ENCODE measurements at places on chromosomes 1 and 21.

DNA sequence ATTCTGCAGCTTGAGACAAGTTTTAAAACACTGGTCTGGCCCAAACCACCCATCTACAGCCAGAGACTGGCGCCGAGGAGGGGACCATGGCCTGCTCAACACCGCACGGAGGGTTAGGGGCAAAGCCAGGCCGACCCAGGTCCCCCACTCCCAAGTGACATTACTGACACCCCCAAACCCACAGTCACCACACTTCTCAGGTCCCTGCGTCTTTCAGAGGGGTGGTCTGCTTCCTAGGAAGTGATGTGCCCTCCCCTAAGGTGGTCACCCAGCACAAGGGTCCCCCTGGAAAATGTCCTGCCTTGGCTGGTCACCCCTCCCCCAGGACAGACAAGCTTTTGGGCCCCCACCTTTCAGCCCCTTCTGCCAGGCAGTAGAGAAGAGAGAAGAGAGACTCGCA lies 20.8 kb upstream of the EPHA2 start:
- no peak for DNase-seq

DNA sequence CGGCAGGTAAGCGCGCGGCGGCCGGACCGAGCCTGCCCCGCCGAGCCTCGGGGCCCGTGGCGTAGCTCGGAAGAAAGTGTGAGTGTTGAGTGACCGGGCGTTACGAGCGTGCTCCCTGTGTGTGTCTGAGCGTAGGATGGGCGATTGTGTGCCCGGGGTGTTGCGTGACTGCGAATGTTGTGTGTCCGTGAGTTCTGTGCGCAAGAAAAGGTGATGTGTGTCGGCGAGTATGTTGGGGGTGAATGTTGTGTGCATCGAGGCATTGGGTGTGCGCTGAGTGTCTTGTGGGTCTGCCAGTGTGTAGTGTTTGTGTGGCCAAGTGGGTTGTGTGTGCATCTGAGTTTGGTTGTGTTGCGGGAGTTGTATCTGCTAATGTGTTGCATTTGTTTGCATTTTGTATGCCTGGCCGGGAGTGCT lies 398 bp downstream of the PTPRU start:
- no peak for DNase-seq

DNA sequence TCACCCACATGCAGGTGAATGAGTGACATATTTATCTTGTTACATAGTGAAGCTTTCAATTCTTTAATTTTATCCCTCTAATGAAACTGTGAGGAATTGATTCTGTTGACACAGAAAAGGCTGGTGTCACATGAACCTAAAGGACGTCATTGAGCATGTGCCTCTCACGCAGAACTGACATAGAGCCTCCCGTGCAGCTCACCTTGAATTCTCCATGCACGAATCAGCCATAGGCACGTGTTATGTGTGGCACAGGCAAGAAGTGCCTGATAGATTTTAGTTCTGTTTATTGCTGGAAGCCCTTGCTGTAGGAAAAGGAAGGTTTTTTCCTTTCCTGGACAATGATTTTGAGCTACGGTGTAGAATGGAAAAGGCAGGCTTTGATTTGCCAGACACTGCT lies 11.3 kb downstream of the ADARB1 start:
- DNase-seq, result no peak

GRCh38 chr1:233981042-233981675 lies 76.7 kb downstream of the SLC35F3 start:
- DNase-seq, result no peak

DNA sequence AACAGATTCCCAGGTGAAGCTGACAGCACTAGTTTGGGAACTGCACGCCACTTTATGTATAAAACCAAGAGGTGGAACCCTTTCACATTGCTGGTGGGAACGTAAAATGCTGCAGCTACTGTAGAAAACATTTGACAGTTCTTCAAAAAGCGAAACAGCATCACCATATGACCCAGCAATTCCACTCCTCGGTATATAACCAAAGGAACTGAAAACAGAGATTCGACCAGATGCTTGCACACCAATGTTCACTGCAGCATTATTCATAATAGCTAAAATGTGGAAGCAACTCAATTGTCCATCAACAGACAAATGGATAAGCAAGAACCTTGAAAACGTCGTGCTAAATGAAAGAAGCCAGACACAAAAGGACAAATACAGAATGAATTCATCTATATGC lies 17.5 kb downstream of the RSPH1 start:
- DNase-seq, result no peak

- peak; percentile 50 for DNase-seq
Observed at GRCh38 chr1:227317523-227318015, 723 bp downstream of the CDC42BPA start.

DNA sequence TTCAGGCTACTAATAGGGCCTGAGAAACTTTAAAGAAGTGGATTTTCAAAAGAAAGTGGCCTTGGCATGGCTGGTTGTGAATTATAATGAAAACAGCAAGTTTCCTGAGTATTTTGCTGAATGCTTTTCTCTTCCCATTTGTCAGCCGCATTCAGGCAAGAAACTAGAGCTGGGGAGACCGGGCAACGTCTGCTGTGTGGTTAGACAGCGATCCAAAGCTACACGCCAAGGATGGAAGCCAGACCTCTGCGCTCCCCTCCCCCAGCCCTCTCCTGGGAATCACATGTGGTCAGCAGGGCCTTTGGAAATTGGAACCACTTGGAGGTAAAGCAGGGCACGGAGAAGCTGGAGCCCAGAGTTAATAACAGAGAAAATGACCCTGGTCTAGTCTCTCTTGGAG lies 114.1 kb upstream of the CD34 start:
- DNase-seq, result no peak

DNA sequence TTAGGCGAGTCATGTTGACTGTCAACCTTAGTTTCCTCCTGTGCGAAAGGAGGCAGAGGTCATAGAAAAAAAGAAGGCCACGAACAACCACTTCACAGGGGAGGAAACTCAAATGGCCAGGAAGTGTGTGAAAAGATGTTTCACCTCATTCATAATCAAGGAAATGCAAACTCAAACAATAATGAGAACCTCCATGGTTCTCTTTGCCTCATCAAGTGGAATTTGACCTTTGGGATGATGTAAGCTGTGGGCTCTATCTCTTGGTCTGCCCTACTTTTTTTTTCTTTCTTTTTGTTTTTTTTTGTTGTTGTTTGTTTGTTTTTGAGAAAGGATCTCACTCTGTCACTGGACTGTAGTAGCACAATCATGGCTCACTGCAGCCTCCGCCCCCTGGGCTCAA lies 55.9 kb upstream of the GRHL3 start:
- DNase-seq, result no peak

GRCh38 chr21:45655124-45655523 lies 11.6 kb downstream of the PCBP3 start:
- no peak for DNase-seq

DNA sequence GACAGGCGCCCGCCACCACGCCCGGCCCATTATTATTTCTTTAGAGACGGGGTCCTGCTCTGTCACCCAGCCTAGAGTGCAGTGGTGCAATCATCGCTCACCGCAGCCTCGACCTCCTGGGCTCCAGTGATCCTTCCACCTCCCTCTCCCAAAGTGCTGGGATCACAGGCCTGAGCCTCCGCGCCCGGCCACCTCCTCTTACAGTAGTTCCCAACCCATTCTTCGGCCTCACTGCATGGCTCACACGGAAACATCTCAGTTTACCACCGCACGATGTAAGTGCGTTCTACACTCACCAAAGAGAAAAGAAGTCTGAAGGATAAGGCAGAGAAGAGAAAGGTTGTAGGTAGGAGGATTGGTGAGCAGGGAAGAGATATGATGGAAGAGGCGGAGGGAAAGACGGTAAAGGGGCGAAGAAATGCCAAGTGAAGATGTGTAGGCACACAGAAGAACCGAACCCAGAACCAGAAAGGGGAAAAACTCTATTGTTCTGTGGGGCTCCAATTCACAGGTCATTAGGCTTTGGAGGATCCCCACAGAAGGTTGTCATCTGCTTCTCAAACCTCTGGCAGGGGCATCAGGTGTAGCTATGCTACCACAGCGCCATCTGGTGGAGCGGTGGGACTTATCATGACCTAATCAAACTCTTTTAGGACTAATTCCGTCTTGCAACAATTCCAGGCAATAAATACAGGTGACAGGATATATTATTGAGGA lies 504.2 kb downstream of the SMYD3 start:
- DNase-seq, result peak; percentile 93

GRCh38 chr1:113253187-113253586 lies 137.1 kb upstream of the MAGI3 start:
- DNase-seq, result no peak

- DNase-seq, result no peak
Observed at GRCh38 chr1:181326348-181326747, 157.0 kb upstream of the CACNA1E start.

DNA sequence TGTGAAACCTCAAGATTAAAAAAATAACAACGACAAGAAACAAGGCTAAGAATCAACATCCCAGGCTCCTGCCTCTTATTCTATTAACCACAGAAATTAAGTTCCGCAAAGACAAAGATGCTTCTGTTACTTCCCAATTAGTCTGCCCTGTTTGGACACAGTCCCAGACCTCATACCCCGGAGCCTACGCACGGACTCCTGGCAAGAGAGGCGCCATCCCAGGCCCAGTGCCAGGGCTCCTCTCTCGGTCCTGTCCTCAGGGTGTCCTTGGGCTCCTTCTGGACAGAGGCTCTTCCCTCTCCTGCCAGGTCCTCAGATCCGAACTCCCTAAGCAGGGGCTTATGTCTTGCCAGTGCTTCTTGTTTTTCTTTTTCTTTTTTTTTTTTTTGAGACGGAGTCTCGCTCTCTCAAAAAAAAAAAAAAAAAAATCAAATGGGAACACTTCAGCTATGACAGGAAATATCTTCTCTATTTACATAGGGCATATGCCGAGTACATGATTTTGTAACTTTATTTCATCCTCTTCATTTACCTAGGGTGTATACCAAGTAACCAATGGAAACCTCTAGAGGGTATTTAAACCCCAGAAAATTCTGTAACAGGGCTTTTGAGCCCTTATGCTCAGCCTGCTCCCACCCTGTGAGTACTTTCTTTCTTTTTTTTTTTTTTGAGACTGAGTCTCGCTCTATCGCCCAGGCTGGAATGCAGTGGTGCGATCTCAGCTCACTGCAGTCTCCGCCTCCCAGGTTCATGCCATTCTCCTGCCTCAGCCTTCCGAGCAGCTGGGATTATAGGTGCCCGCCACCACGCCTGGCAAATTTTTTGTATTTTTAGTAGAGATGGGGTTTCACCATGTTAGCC lies 11.7 kb upstream of the ENO1 start:
- no peak for DNase-seq

GRCh38 chr21:39726133-39726532 lies 18.9 kb upstream of the IGSF5 start:
- DNase-seq, result no peak

DNA sequence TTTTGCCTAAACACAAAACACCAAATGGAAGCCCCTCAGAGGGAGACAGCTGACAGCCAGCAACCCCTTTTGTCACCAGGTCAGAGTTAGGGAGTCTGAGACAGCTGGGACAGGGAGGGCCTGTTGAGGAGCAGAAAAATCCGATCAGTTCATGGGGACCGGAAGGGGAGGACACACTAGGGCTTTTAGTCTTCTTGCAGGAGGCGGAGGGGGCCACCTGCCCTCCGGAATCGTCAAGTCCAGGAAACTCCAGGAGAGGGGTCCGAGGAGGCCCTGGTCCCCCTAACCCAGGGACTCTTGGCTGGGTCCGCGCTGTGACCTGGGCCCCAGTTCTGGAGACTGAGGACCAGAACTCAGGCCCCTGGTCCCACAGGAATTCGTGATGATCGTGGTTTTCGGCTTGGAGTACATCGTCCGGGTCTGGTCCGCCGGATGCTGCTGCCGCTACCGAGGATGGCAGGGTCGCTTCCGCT lies 34.2 kb downstream of the KCNQ4 start:
- no peak for DNase-seq

DNA sequence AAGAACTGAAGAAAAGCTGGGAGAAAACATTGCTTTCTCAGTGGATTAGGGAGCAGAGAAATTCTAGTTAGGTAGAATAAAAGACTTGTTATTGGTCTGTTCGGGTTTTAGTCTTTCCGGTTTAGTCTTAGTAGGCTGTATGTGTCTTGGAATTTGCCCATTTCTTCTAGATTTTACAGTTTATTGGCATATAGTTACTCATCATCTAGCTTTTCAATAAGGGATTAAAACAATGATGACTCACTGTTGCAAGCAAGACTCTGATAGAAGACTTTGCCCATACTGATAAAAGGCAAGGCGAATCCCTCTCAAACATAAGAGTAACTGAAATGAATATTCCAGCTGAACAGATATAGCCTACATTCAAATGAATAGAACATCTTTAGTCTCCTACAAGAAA lies 62.3 kb downstream of the GPR137B start:
- DNase-seq, result no peak

DNA sequence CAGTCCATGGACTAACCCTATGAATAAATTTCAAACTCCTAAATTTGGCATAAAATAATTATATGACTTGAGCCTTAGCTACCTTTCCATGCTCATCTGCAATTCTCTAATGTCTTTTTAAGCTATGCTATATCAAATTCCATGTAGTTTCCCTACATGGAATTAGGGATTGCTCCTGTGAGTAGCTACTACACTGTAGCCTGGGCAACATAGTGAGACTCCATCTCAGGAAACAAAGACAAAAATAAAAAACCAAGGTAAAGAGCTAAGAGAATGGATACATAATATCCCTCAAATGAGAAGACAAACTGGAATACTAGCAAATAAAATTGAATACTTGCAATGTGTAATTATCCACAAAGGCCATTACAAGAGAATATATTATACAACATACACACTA lies 37.5 kb downstream of the ATP1B1 start:
- DNase-seq, result no peak

DNA sequence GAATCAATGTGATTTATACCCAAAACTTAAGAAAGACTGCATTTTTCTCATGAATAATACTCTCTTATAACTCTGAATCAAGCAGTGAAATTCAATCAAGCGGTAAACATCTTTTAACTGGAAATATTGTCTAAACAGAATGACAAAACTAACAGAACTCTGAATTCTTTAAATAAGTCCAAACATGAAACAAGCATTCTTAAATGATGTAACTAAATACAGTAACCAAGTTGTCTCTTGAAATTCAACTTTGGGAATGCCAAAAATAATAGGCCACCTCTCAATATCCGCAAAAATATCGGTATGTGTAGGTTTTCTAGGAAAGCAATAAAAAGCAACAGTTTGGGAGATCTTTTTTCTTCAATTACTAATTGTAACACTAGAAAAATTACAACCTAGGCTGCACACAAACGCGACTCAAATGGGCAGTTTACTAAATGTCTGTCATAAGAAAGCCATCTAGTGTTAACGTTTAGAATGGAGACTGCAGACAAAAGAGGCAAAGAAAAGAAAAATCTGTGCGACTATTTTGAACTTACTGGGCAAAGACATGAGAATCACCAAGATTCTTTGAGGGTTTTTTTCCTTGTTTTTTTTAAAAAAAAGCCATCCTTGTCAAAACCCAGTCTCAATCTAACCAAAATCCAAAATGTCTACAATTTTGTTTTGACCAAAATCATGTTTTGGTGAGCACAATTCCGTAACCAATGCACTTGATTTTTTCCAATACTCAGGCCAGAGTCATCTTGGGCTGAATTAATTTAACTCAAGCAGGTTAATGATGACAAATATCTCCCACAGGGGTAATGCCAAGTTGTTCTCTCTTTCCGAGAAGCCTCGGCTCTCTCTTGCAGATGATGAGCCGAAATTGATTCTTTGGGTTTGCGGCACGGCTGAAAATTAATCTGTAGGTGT lies 1.3 kb downstream of the SIPA1L2 start:
- peak; percentile 18 for DNase-seq

- no peak for DNase-seq
Observed at GRCh38 chr1:242641461-242641860, 117.0 kb upstream of the PLD5 start.

- DNase-seq, result no peak
Observed at GRCh38 chr1:32701951-32702598, 495 bp downstream of the SYNC start.

- DNase-seq, result no peak
Observed at GRCh38 chr1:56808410-56808809, 10.8 kb downstream of the FYB2 start.

GRCh38 chr1:204728456-204728855 lies 42.9 kb upstream of the LRRN2 start:
- DNase-seq, result no peak
